ENCODE measurements at places on chromosomes 7 and 10.

DNA sequence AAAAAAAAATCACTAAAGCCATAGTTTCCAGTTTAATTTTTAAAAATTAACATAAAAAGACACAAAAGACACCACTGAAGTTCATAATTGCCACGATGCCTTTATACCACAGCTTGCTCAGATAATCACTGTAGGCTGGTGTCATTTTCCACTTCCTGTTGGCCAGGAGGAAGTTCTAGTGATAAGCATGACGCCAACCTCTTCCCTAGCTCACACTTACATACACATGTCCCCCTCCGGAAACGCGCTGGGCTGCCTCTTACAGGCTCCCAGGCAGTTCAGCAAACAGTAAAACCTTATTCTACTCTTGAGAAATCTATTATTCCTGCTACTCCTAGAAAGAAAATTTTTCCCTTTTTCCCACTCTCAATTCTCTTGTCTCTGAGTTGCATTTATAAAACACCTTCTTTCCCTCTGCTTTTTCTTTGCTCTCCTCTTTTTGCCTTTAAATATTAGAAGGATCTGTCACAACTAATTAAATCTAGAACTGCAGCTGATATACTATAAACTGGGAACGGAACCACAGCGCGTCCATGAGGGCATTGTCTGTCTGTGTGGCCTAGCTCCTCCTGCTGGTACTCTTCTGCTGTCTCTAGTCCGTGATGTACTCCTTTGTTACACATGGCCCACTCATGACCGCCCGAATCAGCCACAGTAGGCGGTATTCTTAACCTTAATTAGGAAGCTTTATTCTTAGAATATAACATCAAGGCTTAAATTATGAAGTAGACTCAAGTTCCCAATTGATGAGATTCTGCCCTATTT, 664.9 kb downstream of the CNTNAP2 start:
- DNase-seq, result no peak

DNA sequence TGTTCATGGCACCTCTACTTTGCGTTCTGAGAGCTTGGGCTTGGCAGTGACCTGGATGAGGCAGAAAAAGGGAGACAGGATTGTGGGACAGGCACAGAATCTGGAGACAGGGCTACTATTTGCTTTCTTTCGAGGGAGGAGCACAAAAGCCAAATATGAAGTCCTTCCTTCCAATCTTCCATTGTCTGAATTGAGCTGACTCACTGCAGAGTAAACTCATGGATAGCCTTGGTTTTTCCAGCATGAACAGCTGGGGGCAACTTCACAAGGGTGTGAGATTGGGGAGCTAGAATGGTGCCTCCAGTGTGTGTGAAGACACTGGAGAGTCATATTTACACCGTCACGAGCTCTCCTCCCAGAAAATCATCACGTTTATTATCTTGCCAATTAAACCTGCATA, 55.6 kb upstream of the NRP1 start:
- DNase-seq, result no peak

GRCh38 chr10:5841965-5842364, 28.7 kb upstream of the GDI2 start:
- DNase-seq, result no peak

DNA sequence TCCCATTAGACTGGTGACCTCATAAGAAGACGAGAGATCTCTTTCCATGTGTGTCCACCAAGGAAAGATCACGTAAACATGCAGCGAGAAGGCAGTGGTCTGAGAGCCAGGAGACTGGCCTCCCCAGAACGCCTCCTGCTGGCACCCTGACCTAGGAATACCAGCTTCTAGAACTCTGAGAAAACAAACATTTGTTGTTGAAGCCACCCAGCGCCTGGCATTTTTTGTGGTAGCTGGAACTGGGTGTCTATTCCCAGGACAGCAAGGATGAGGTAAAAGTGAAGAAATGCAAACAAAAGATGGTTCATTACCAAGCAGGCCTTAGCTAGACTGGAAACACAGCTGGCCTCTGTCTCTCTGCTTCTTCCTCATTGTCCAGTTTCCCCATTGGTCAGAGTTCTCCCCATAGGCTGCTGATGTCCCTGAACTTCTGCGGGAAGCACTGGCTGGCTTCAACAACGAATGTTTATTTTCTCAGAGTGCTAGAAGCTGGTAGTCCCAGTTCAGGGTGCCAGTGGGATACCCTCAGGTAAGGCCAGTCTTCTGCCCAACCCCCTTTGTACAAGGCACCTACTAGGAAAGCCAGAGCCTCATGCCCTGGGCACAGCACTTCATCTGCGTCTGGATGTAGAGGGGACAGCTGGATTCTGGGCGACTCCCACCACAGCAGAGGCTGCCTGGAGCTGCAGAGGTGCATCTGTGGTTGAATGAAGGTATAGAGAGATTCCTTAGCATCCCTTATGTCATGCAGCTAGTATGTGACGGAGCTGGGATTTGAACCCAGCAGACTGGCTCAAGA, 304.9 kb downstream of the TCERG1L start:
- DNase-seq, result no peak

DNA sequence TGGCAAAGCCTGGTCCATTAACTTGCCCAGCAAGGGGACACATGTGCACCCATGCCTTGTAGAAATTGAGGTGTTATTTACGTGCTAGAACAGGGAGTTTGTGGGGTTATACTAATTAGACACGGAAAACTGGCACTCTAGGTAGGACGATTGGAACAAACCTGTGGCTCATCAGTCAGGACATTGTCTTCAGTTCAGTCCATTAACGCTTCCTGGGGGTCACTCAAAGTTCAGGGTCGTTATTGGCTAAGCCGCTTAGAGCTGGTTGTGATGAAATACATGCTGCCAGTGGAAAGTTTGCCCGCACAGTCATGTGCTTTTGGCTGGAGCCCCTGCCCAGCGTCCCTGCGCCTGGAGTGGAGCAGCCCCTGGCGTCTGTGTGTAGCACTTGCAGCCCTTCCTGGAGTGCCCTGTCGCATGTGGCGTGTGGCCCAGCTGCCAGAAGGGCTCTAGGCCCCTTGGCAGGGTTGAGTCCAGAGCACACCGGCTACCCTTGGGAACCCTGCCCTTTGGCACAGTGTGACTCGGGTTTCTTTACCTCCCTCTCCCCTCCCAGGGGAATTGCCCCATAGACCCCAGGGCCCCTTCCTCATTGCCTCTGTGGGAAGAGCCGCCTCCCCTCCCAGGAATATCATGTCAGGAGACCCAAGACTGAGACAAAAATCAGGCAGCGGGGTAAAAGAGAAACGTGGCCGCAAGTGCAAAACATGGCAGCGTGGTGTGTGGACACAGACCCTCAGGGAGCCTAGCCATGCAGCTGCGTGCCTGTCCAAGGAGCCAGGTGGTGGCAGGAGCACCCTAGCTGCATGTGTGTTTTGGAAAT, 9.8 kb downstream of the ZNF775 start:
- DNase-seq, result peak; percentile 4

DNA sequence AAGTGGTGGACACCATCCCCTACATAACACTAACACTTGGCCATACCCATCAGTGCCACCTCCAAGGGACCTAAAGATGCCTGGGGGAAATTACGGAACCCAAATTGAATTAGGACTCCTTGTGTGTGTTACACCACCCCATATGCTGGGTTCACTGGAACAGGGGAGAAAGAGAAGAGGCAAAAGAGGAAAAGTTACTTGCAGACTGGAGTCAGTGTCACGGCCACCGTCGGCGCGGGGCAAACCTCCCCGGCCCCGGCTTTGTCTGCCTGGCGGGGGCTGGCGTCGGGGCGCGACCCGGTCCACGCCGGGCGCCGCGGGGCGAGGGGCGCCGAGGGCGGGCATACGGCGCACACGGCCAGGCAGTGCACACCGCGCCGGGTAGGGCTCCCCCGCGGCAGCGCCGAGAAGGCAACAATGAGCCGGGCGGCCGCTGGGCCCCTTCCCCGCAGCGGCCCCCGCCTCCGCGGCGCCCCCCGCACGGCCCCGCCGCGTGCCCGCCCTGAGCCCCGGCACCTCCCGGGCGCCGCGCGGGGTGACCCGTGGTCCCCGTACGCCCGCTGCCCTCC, 171.1 kb downstream of the FAM107B start:
- DNase-seq, result no peak

GRCh38 chr7:156673454-156673853, 32.9 kb downstream of the RNF32 start:
- no peak for DNase-seq

- no peak for DNase-seq
These were observed 989 bp downstream of the ERLIN1 start for GRCh38 chr10:100184840-100185239.

GRCh38 chr10:43186150-43186549, 47.9 kb downstream of the CSGALNACT2 start:
- no peak for DNase-seq

DNA sequence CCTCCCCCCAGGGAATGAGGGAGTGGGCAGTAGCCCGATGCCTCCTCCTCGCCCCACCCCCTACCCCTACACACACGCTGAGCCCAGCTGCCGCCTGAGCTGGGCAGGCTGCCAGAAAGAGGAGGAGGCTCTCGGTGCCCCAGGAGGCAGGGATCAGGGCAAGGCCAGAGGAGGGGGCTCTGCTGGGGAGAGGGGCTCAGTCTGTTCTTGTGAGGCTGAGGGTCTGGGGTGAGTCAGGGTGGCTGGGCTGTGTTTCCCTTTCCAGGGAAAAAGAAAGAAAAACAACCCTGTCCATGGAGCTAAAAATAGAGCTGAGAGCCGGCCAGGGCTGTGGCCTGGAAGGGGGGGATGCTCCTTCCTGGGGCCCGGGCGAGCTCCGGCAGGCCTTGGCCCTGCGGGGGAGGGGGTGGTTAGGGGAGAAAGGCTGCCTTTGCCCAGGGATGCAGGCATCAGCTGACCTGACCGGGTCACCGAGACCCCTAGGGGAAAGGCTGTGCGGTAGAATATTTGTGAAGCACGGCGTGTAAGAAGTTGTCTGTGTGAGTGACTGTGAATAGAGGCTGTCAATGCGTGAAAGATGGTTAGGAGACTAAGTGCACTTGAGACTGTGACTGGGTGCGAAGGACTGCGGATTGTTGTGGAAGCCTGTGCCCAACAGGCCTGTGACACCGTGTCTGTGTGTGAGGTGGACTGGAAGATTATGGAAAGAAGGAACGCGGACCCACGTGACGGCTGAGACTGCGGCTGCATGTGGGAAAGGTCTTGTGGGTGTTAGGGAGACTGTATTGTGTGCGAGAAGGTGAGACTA, 1.2 kb upstream of the LZTS2 start:
- peak; percentile 56 for DNase-seq

GRCh38 chr7:154613811-154614210, 389.1 kb downstream of the PAXIP1 start:
- DNase-seq, result no peak

GRCh38 chr10:133461027-133461426, 7.3 kb downstream of the SCART1 start:
- DNase-seq, result no peak

- no peak for DNase-seq
These were observed 669.3 kb upstream of the LRRN3 start for GRCh38 chr7:110421490-110422241.

DNA sequence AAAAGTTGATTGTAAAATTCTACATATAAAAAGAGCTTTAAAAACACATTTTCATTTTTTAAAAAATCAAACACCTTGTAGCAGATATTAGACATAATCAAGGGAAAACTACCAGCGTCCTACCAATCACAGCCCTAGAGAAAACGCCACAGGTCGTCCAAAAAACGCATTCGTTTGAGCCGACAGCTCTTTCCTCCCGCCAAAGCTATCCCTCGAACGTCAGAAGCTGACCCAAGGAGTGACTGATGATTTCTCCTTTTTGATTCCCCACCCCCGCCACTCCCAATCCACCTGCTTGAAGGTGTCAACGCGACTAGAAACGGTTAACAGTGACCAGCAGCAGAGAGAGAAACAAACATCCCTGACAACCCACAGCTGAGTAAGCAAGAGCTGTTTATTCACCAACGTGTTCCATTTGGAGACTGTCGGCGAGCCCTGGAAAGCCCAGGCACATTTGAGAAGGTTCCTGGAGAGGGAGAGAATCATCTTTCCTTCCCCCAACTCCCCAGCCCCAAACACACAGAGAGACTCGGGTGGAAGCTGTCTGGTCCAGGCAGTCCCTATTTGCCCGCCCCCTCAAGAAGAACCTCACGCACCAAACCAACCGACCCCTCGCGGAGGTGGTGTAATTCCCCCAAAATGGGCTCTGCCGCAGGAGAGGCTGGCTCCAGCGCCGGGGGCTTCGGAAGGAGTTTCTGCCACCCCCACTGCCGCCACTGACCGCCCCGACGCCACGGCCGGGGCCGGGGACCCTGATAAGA, 622 bp downstream of the CPEB3 start:
- DNase-seq, result peak; percentile 5

DNA sequence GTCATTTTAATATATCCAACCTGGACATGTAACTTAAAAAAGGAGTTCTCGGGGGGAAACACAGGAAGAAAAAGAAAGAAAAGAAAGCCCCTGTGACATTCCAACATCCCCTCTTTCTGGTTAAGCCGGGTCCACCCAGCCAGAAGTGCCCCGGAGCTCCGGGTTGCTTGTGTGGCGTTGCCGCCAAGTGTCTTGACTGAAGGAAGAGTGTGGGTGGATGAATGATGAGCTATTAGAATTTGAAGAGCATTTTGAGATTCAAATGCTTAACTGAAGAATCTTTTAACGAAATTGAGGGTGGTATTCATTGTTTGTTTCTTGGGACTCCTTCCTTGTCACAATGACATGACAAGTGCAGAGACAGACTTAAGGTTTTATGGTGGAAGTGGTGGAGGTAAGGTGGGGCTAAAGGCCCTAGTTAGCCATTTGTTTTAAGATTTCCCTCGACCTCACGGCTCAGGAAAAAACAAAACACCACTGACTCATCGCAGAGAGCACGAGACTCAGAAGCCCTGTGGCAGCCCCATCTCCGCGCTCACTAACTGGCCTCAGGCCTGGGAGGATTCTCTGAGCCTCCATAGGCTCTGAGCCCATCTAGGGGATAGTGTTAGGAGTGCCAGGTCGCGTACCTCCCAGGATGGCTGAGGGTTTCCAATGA, 1.8 kb upstream of the GLI3 start:
- no peak for DNase-seq

GRCh38 chr10:111877258-111877657, 306.3 kb downstream of the GPAM start:
- no peak for DNase-seq

DNA sequence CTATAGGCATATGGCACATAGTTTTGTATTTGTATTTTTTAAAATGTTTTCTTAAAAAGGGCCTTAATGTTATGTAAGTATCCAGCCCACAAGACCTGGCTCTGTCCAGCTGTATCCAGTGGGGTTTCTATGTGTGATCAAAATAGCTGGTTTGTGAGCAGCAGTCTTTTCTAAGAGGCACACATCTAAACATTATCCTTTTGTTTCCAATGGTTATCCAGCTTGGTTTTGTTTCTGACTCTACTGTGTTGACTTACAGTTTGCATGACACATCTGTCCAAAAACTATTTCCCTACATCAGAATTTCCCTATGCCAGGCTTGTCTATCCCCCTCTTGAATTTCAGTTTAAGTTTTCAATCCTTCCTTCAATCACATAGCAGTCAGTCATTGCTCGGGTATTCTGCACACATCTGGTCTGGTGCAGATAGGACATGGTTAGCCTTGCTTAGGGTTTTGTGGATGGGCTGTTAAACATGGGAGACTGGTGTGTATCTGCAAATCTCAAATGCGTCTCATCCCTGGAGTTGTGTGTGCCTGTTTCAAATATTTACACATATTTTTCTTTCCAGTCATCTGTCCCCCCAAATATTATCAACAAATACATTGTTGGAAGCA, 104.2 kb downstream of the SAMD9 start:
- no peak for DNase-seq

Data from T-helper 17 cell (primary cell).